D341Med (cell line): ENCODE measurements at places on chromosomes 1 and 21.

DNA sequence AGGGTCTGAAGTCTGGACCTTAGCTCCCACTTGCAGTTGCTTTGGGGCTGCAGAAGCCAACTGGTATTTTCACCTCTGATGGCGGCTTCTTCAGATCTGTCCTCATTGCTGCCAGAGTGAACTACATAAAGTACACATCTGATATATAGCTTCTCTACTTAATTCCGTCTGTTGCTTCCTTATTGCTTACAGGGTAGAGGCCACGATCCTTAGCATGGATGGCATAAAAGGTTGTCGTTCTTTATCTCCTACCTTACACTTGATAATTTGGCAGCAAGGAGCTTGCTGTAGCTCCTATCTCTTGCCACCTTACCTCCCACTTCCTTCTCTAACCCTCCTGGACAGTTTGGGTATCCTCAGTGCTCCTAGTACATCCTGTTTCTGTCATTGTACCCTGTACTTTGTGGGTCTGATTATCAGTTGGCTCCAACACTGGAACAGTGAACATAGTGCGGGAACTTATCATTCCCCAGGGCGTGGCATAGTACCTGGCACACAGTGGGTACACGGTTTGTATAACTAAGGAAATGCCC lies 30.9 kb upstream of the NBL1 start:
- DNase-seq = no peak

DNA sequence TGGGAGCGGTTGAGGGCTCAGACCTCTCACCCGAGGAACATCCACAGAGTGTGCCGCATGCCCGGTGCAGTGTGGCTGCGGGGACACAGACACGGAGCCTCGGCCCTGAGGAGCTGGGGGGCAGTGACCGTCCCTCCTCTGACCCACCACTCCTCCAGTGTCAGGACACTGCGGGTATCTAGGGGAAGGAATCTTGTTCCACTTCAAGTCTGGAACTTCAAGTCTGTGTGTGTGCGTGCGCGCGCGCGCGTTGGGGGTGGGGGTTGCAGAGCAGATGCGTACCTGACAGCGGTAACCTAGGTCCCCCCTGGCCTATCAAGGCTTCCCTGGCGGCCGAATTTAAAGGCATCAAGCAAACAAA lies 17.3 kb downstream of the PCSK9 start:
- no peak for DNase-seq

- no peak for DNase-seq
Observed at GRCh38 chr1:216014086-216014485, 409.2 kb downstream of the USH2A start.

DNA sequence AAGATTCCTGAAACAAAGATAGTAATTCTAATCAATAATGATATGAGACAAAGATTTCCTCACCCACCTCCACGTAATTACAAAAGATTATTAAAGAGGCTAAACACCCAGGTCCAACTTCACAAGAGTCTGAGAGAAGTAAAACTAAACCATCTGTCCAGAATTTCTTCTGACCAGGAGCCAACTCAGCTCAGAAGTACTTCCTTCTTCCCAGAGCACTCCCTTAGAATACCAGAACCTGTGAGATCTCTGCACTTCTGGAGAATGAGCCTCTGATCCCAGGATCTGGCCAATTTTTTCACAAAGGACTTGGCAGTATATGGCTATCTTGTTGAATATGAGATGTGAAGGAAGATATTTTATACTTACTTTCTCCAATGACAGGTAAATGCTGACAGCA lies 120.6 kb upstream of the PALMD start:
- DNase-seq = no peak

DNA sequence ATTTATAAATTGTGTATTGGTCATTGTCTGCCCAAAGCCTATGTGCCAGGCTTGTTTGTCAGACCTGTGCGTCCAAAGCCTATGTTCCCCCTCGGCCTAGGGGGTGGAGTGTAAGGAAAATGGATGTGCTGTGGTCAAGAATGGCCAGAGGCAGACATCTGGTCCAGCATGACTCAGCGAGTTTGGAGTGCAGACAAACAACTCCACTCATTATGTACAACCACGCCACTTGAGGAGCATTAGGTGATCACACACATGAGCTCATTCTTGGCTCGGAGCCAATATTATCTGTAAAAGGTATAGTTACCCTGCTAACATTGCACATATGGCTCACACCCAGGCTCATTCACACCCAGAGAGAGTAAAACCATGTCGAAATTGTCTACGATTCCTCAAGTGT lies 1047.6 kb upstream of the ADGRL4 start:
- DNase-seq = peak; percentile 19

DNA sequence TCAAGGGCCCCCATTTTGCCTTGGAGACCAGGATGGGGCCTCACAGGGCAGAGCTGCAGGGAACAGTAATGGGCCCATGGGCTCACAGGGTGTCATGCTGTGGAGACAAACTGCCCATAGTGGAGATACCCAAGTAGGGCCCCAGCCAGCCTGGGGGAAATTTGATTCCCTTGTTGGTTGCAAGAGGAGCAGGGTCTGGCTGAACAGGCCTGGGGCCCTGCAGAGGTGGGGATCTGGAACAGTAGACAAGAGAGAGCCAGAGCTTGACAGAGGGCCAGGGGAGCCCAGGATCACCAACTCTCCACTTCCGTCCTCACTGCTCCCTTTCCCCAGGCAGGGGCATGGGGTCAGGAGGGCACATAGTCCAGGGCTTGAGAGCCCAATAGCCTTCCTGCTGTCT lies 8.7 kb downstream of the S100B start:
- DNase-seq = no peak

GRCh38 chr1:223628233-223629125 lies 37.0 kb downstream of the CAPN8 start:
- DNase-seq = peak; percentile 67

- no peak for DNase-seq
Observed at GRCh38 chr1:55604749-55605148, 389.6 kb upstream of the USP24 start.

DNA sequence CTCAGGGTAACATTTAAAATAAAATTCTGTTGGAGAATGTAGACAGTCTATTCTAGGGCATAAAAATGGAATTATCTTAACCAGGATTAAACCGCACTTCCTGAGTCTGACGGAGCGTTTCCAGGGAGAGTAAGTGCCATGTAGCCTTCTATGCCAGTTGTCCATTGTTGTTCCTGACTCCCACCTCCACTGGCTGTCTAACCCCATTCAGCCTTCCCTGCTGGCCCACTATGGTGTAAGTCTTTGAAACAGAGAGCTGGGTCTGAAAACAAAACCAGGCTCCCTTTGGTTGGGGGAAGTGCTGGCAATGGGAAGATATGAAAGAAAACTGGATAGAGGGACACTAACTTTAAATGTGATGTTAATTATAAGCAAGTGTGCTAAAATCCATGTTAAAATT lies 71.2 kb upstream of the CNN3 start:
- DNase-seq = no peak

- DNase-seq = no peak
Observed at GRCh38 chr1:202276081-202276715, 65.5 kb downstream of the UBE2T start.

- no peak for DNase-seq
Observed at GRCh38 chr1:85078903-85079302, 30.6 kb upstream of the MCOLN3 start.

GRCh38 chr1:203596673-203597210 lies 29.9 kb upstream of the ATP2B4 start:
- DNase-seq = no peak

- peak; percentile 81 for DNase-seq
Observed at GRCh38 chr1:24341260-24341659, 22.1 kb downstream of the GRHL3 start.

- DNase-seq = no peak
Observed at GRCh38 chr1:114107474-114108435, 45.9 kb downstream of the SYT6 start.

DNA sequence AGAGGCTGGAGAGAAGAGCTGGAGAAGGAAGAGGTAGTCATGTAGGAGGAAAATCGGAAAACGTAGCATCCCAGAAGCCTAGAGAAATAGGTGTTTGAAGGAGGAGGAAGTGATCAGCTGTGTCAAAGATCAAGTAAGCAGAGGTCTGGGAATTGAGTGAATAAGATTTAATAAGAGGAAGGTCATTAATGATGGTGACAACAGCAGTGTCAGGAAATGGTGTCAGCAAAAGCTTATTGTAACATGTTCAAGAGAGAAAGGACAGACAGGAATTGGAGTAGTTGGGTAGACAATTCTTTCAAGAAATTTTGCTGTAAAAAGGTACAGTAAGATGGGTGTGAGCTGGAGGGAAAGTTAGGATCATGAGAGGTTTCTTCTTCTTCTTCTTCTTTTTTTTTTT lies 41.6 kb upstream of the SLC6A9 start:
- DNase-seq = no peak

- no peak for DNase-seq
Observed at GRCh38 chr1:236301958-236302335, 20.2 kb upstream of the ERO1B start.

GRCh38 chr1:89276690-89277089 lies 4.0 kb upstream of the GBP5 start:
- no peak for DNase-seq

GRCh38 chr1:43621386-43621785 lies 28.6 kb upstream of the KDM4A start:
- no peak for DNase-seq

DNA sequence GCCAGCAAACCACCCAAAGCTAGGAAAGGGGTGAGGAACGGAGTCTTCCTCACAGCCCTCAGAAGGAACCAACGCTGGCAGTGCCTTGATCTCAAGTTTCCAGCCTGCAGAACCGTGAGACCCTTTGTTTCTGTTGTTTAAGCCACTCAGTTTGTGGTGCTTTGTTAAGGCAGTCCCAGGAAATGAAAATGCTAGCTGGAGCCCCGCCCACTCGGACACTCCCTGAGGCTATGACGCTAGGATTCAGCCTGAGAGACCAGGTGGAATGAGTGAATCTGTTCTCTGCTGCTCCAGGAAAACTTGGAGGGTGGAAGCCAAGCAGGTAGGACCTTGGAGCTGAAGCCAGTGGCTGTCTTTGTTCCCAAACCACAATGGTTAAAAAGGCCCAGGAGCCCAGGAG lies 196.5 kb upstream of the POU3F1 start:
- DNase-seq = no peak

DNA sequence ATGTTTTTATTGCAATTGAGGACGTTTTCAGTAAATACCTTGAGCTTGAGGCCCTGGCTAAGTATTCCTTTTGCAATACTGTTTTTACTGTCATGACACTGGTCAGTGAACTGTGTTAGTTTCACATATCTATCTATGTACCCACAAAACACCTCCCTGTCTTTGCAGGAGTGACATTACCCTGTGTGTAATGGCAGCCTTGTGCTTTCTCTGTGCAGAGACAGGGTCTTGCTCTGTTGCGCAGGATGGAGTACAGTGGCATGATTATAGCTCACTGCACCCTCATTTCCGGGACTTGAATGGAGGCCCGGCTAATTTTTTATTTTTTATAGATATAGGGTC lies 8.9 kb downstream of the YBX1 start:
- no peak for DNase-seq

DNA sequence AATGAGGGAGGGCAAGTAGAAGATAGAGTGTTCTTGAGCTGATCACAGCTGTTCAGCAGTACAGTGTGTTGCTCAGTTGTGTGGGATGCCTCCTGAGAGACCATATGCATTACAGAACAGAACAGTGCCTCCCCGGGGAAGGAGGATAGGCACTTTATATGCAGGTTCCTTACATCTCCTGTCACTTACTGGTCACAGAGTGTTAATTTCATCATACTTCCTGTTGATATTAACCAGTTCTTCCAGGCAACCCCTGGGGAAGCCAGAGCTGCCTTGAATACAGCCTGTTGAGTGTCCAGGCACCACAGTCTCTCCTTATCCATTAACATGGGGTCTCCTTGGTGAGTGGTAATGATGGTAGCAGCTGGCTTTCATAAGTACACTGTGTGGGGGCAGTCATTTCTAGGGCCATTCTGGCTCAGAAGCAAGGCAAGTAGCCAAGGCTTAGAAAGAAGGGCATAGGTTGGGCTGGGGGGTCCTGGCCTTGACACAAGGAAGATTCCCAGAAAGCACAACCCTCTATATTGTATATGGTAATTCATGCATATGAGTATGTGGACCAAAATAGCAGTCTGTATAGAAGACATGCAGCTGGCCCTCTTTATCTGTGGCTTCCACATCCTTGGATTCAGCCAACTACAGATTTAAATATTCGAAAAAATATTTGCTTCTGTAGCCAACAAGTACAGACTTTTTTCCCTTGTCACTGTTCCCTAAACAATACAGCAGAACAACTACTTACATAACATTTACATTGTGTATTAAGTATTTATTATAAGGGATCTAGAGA lies 142.4 kb downstream of the ZP4 start:
- no peak for DNase-seq

DNA sequence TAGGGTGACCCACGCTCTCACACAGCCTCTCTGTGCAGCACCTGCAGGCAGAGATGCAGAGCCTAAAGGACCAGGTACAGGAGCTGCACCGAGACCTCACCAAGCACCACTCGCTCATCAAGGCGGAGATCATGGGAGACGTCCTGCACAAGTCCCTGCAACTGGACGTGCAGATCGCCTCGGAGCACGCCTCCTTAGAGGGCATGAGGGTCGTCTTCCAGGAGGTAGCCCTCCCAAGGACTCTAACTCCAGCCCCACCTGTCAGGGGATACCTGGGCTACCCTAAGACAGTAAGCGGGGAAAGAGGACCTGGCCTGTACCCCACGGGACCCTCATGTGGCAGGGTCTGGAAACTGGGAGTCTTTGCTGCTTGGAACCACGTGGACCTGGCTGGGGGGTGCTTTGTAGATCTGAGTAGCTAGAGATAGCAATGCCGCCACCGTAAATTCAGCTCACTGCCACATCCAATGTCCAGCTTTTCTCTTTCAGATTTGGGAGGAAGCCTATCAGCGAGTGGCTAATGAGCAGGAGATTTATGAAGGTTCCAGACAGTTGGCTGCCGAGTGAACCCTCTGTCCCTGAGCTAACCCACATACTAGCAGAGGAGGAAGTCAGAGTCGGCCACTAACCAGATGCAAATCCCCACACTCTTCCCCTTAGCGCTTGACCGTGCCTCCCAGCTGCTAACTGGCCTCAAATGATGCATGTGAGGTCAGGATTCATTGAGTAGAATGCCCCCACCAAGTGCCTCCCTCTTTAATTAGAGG lies 6.5 kb downstream of the RNF207 start:
- no peak for DNase-seq

DNA sequence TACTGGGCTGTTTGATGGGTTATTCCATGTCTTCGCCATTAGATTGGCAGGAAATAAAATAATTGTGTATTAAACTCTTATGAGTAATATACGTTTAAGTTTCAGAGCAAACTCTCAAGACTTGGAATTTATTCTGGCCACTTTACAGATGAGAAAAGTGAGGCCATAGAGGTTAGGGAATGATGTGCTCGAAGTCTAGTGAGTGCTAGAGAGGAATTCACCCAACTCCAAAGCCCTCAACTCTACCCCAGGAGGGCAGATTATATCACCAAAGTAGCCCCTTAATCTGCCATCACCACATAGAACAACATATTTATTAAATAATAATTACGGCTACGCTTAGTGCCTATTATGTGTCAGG lies 440 bp upstream of the MUL1 start:
- DNase-seq = no peak

- DNase-seq = no peak
Observed at GRCh38 chr1:165883056-165883455, 55.6 kb downstream of the UCK2 start.

DNA sequence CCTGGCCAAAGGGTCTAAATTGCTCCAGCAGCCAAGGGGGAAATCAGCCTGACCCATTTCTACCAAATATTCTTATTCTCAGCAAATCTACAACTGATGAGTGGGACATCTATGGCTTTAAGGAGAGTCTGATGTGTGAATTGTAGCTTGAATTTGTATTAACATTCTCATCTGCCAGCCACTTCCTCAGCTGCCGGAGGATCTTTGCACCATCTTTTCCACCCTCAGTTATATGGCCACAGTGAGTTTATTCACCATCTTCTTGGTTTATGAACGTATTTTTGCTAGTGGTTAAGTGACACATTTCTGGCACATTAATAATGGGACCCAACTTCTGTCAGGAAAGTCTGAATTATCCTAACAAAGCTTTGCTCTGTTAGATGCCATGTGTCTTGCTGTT lies 69.6 kb downstream of the COLGALT2 start:
- DNase-seq = no peak
